Neuronal stem cell (in vitro differentiated cells): ENCODE measurements at places on chromosomes 13 and 19.

DNA sequence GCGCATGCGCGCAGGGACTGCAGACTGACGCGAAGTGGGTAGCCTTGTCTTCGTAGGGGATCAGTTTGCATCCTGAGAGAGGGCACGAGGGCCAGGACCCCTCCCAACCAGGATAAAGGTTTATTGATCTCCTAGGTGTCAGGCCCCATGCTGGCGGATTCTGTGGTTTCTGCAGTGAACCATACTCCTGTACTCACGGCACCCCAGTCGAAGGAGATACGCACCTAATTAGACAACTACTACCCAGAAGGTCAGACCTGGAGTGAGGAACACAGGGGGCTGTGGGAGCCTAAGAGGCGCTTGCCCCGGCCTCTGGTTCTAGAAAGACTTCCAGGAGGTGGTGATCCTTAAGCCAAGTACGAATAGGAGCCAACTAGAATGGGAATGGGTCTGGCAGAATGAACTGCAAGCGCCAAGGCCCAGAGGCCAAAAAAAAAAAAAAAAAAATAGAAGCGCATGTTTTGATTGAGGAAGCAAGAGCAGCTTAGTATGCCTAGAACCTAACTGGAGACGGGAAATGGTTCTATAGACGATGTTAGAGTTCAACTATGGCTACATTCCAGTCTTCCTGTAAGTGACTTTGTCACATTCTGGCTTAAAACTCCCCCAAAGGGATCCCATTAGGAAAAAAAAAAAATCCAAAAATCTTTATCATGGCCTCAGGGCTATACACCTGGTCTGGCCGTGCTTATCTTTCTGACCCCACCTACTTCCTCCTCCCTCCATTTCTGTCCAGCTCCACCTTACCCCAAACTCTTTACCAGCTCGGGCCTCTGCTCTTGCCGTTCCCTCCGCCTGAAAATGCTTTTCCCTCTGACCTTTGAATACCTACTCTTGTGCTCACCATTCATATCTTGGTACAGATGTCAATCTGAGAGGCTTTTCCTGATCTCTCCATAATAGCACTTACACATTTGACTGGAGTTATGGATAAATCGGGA, 902 bp upstream of the ZNF428 start:
- no peak for DNase-seq

- no peak for DNase-seq
Measured at GRCh38 chr19:17149393-17150135, 65.6 kb upstream of the USE1 start.

DNA sequence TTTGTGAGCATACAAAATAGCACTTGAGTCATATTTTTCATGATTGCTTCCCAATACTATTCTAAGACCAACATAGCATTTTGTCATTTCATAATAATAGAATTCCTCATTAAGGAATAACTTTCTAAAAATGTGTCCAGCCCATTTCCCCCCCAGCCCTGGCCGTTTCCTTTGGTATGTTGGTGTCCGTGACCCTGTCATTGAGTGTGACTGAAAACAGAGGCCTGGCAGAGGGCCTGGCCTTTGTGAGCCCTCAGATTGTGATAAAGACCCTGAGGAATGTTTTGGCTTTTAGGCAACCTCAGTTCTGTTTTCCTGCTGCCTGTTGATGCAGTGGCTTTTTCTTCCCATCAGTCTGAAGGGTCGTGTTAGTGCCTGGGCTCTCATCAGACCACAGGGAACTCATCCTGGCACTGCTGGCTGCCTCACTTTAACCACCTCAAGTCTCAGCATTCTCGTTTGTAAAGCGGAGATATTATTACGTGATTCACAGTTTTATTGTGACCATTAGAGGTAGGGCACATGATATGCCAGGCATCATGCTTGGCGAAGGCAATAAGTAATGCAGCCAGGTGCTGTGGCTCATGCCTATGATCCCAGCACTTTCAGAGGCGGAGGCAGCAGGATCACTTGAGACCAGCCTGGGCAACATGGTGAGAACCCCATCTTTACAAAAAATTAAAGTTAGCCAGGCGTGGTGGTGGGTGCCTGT, 13.8 kb downstream of the SPINT2 start:
- no peak for DNase-seq

DNA sequence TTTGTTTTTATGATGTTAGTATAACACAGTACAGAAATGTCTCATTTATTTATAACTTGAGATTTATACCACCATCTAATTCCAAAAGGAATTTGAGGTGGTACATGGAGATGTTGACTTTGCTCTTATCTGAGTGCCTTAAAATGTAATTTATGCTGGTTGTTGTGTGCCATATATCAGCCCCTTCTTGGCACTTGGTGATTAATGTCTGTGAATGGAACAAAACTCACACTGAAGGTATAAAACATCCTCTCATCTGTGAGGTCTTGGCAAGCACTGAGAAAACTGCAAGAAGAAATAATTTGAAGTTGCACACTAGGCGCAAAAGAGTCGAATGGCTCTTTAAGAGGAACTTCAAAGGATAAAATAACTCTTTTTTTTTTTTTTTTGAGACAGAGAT, 240.4 kb downstream of the B3GLCT start:
- no peak for DNase-seq

GRCh38 chr19:28961772-28962500, 251.0 kb downstream of the UQCRFS1 start:
- DNase-seq: no peak
